ENCODE measurements at places on chromosomes 2 and 18. TPM values are rescaled to one million over a fixed set of nuclear protein-coding genes. Genes with fewer than 3 reads are reported as not detected.

CDK15 gene
- not detected for total RNA-seq

TTC21B gene
- total RNA-seq = 10.6 TPM

SUMO1 gene
- 43.8 TPM for total RNA-seq

STPG4 gene
- not detected for total RNA-seq

PRKCE gene
- total RNA-seq = 19.4 TPM

NRP2 gene
- 3.8 TPM for total RNA-seq

DYNAP gene
- not detected for total RNA-seq

C2orf15 gene
- 1.3 TPM for total RNA-seq

ZNF638 gene
- total RNA-seq = 35.4 TPM

IL18RAP gene
- total RNA-seq = 0.19 TPM

C2orf80 gene
- not detected for total RNA-seq

HAT1 gene
- 16.4 TPM for total RNA-seq

VSNL1 gene
- 0.92 TPM for total RNA-seq

GRCh38 chr18:28793901-28794300, 617.0 kb upstream of the CDH2 start:
- DNase-seq = no peak

GRCh38 chr2:200177971-200178911, 128.3 kb upstream of the SPATS2L start:
- DNase-seq = no peak

GRCh38 chr2:53513167-53513666, 254.4 kb upstream of the CHAC2 start:
- no peak for DNase-seq

- no peak for DNase-seq
These were observed 89.7 kb downstream of the FARSB start for GRCh38 chr2:222566229-222566628.

DNA sequence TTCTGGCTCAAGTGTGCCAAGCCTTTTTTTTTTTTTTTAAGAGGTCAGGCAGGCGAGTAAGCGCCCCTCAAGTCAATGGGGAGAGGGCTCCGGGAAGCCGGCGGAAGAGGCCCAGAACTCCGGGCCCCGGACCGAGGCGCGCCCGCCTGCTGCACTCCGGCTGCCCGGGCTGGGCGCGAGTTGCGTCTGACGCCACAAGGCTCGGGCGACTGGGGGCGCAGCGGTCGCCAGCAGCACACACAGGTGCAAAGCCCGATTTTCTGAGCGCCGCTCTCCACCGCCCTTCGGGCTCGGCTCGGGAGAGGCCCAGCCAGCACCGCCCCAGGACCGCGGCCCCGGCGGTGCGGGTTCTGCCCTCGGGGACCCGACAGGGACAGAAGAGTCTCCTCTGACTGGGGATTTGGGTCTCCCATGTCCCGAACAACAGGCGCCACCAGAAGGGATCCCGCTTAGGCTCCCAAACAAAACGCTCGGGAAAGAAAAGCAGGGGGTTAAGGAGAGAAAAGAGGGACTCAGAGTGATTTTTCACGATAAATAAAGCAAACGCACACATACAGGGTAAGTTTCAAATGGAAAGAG, 787 bp downstream of the ERBB4 start:
- peak; percentile 41 for DNase-seq

- DNase-seq = peak; percentile 26
These were observed 57.6 kb downstream of the ACKR3 start for GRCh38 chr2:236627193-236627592.

DNA sequence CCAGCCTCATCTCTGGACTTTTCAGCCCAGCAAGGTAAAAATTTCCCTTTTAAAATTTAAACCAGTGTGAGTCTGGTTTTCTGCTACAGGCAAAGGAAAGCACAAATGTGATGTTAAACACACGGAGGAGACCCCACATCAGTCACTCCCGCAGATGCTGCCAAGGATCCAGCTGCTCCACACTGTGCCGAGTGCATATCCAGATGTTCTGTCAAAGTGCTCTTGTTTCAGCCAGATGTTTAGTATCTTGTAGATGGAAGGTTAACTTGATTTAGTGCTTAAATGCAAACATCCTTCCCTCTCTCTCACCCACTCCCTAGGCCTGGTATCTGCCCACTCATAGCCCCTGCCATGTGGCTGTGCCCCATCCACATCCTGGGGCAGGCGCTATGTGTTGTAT, 15.8 kb upstream of the ATOH8 start:
- DNase-seq = no peak

- DNase-seq = peak; percentile 86
These were observed 43.7 kb downstream of the HDLBP start for GRCh38 chr2:241271706-241272302.

DNA sequence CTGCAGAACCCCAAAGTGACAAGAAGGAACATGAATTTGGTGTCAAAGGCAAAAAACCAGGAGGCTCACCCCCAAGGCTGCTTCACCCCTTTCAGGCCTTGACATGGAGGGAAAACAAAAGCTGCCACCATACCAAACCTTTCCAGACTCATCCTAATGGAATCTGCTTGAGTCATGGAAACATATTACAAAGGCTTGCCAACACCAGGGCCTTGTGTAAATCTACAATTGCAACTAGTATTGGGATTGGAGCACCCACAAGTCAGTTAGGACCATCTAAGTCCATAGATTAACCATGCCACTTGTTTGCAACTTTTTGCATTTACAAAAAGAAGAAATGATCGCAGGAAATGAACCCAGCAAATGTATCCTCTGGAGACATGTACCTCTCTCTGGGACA, 297.6 kb downstream of the CDCA7 start:
- DNase-seq = no peak

GRCh38 chr2:192718340-192718739, 523.6 kb upstream of the TMEFF2 start:
- no peak for DNase-seq

DNA sequence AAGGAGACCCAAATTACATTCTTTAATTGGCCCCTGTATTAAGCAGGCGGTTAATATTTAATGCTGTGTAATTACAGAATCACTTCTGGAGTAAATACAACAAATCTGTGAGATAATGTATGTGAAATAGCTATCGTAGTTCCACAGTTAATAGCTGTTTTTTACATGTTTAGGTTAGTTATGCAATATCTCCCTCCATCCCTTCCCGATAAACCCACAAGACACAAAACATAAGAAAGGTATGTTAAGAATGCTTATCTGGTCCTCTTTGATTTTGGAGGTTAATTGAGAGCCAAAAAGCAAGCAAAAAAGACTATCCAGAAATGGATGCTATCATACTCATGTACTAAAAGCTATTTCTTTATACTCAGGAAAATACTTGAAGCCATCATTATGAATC, 49.1 kb downstream of the ZNF638 start:
- DNase-seq = no peak

DNA sequence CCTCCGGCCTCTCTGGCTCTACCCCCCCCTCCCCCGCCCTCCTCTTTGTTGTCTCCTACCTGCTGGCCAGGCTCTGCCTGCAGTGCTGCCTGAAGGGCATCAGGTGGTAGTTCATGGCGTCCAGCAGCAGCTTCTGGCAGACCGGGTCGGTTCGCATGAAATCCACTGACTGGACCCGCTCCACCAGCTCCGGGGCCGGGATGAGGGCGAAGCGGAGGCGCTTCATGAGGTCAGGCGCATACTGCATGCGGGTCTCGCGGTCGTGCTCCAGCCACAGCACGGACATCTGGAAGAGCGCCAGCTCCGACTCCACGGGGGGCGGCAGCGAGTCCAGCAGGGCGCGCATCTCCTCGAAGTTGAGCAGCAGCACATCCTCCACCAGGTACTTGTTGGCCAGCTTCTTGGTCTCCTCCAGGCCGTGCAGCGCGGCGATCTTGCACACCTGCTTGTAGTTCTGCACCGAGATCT, 3.2 kb downstream of the KLHL14 start:
- DNase-seq = peak; percentile 12

GRCh38 chr2:137764646-137765045, 199.6 kb upstream of the HNMT start:
- no peak for DNase-seq

DNA sequence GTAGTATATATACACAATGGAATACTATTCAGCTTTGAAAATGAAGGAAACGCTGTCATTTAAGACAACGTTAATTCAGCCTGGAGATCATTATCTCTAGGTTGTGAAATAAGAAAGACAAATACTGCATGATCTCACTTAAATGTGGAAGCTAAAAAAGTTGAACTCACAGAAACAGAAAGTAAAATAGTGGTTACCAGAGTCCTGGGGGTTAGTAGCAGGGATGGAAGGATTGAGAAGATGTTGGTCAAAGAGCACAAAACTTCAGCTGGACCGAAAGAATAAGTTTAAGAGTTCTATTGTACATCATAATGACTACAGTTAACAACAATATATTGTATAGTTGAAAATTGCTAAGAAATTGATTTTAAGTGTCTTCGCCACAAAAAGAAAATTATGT, 670.3 kb downstream of the NR4A2 start:
- DNase-seq = no peak

- no peak for DNase-seq
These were observed 3.3 kb downstream of the CDK15 start for GRCh38 chr2:201809633-201810032.

DNA sequence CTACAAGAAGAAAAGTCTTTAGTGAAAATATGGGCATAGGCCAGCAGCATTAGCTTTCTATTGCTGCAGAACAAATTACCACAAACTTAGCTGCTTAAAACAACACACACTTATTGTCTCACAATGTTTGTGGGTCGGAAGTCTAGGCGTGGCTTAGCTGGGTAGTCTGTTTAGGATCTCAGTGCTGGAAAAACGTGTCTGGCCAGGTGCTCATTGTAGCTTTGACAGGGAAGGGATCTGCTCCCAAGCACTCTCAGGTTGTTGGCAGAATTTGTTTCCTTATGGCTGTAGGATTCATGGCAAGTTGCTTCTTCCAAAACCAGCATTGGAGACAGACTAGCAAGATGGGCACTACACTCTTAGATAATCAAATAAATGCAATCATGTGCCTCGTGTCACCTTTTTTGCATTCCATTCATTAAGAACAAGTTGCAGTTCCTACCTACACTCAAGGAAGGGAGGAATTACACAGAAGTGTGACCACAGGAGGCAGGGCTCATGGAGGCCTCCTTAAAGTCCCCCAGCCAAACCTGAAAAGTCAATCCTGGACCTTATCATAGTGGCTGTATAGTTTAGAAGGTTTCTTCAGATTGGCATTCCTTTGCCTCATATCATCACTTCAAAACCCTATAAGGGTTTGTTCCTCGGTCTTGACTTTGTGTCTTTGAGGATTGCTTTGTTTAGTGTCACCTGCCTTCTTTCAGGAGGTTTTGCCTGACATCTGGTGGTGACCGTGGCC, 17.3 kb downstream of the MRPL30 start:
- no peak for DNase-seq

GRCh38 chr2:143121079-143121478, 8.1 kb upstream of the ARHGAP15 start:
- no peak for DNase-seq

- peak; percentile 22 for DNase-seq
These were observed 45.9 kb upstream of the ITGA4 start for GRCh38 chr2:181411105-181411849.

DNA sequence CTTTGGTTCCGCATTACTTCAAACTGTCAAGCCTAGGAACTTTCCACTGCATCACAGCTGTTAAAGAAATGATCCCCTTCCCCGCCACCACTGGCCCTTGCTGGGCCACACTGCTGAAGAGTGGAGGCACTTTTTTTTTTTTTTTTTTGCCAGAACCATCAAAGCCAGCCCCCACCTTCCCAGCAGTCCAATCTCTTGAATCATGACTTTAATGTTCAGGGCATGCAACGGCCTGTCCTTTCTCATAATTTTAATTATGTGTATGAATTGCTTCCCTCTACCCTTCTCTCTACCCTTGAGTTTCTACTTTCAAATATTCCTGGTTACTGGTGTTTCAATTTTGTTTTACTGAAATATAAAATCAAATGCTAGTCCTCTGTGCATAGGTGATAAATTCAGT, 102.1 kb upstream of the LMAN1 start:
- no peak for DNase-seq

DNA sequence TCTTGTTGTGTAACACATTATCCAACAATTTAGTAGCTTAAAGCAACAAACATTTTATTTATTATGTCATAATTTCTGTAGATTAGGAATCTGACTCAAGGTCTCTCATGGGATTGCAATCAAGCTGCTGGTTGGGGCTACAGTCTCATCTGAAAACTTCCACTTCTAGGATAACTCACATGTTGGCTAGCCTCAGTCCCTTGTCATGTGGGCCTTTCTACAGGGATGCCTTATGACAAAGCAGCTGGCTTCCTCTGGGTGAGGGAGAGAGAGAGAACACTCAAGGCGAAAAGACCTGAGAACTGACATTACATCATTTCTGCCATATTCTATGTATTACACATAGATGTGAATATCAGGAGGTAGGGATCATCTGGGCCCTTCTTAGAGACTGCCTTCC, 317.9 kb upstream of the VRK2 start:
- DNase-seq = no peak

- no peak for DNase-seq
These were observed 42.4 kb upstream of the BIN1 start for GRCh38 chr2:127149384-127149783.

DNA sequence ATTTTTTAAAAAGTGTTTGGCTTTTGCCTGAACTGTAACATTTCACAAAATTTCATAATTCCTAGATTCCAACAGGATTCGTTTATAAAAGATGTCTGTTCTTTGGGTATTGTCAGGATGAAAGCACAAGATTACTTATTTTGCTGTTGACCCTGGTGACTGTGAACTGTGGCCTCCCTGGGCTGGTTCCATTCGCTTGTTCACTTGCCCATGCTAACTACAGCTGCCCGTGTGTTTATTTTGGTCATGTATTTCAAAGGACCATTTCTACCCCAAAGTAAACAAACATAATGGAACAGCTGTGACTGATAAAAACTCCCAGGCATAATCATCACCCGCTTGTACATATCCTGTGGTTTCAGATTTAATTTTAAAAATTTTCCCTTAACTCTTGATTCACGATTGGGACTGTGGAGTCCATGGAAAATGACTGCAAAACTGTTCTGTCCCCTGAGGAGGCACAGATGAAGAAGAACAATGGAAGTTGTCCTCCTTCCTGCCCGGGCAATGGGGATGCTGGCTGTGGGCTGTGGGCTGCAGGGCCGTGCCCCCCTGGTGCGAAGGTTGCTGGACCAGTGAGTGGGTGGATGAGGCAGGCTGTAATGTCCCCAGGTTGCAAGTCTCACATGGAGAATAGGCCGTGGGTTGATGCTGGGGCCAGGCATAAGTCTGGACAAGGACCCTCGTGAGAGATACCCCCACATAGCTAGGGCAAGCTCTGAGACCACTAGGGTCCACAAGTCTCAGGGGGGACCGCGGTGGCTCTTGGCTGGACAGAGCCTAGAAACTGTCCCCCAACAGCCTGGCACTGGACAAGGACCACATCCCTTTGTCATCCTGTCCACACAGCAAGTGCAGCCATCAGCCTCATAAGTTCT, 28.9 kb upstream of the HDAC4 start:
- DNase-seq = no peak

DNA sequence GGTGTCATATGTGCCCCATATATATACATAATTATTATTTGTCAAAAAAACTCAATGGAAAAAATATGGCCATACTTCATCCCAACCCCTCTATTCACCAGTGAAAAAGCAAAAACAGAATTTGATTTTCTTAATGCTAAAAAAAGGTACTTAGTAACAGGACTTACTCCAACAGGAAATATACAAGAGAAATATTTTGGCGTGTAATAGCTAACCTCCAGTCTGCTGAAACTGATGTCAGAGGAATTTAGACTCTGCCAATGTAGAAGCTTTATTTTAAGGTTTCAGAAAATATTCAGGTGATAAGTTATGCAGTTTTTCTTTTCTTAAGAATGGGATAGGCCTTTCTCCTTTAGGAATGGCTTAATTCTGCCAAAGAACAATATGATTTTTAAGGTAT, 72.6 kb downstream of the TMEFF2 start:
- DNase-seq = no peak

- DNase-seq = peak; percentile 30
These were observed 178.3 kb upstream of the HDAC4 start for GRCh38 chr2:239579081-239579480.

- DNase-seq = no peak
These were observed 207.9 kb downstream of the ARL4C start for GRCh38 chr2:234288974-234289455.
